ENCODE measurements at places on chromosomes 7 and 10. TPM values are rescaled to one million over a fixed set of nuclear protein-coding genes. Genes with fewer than 3 reads are reported as not detected.

DNA sequence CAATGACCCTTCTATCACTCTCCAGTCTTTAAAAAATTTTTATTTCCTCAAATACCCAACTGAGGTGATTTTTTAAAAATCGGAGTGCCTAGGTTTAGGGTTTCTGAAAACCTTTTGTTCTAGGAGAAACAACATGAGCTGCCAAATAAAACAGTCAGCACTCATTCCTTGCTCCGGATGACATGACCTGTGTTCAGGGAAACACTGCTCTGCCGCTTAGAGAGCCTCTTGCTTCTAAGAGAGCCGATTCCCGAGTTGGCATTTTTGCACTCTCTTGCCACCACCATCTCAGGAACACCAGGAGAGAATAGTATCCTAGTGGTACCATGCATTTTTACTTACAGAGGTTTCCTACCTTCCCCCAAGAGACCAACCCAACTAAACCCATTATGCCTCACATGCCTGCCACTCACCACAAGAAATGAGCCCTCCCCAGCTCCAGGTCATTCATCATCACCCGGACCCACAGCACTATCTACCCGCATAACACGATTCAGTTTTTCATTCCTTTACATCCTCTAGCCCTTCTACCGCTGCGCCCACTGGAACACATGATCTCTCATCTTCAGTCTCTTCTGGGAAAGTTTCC, 365.4 kb downstream of the THSD7A start:
- no peak for DNase-seq

DNA sequence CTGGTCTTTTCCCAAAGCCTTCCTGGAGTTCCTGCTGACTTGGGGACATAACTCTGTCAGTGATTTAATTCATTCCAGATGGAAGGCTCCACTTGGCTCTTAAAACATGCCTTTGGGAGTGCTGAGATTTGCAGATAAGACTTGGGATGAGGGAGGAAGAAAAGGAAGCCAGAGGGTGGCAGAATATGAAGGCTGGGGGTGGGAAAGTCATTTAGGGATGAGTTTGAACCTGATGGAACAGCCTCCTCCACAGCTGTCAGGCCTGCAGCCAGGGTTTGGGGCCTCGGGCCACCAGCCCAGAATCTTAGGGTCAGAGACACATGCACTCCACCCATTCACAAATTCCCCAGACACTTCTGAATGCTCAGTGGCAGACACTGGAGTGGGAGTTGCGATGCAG, 28.4 kb upstream of the EIF5AL1 start:
- DNase-seq = no peak

- no peak for DNase-seq
Observed at GRCh38 chr7:99201027-99201426, 6.9 kb downstream of the KPNA7 start.

GRCh38 chr7:5634107-5634950, 147.1 kb downstream of the RNF216 start:
- no peak for DNase-seq

DNA sequence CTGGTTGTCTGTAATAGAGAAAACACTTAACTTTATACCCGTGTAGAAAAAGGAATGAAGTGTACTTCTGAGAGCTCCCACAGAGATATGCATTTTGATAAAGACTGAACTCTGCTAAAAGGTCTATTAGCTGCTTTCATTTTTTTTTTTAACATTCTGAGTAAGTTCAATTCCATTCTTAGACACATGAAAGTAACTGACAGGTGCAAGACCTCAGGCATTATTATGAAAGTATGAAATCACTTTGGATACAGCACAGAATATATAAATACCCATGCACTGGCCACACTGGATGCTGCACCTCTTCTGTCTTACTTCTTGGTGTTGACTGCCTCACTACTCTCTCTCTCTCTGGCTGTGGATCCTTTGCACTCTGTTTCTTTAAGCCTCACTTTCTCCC, 46.2 kb downstream of the VWDE start:
- no peak for DNase-seq

DNA sequence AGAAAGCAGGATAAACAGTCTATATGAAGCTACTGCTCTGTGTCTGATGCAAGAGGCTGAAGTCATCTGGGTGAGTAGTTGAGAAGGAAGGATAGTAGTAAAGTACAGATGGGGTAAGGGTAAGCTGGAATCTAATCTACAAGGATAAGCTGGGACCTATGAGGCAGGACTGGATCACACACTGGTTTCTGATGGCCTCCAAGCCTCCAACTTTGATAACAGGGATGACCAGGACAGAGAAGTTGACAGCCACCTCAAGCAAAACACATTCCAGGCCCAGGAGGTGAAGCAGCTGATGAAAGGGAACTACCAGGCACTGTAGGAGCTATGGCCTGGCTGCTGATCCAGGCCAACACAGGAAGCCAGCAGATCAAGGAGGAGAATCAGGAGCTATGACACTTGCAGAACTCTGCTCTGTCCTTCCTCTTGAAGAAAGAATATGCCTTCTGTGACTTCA, 278.1 kb upstream of the TMEM229A start:
- no peak for DNase-seq

- no peak for DNase-seq
Observed at GRCh38 chr7:37376386-37376785, 72.3 kb downstream of the ELMO1 start.

- no peak for DNase-seq
Observed at GRCh38 chr7:22865602-22865960, 42.9 kb upstream of the TOMM7 start.

GRCh38 chr7:54689394-54690049, 69.5 kb downstream of the SEC61G start:
- no peak for DNase-seq

GRCh38 chr7:147859033-147859432, 731.5 kb upstream of the C7orf33 start:
- DNase-seq = no peak

- no peak for DNase-seq
Observed at GRCh38 chr7:133746305-133746704, 380.8 kb upstream of the LRGUK start.

GRCh38 chr7:141221007-141221612, 147.2 kb downstream of the TMEM178B start:
- DNase-seq = no peak

DNA sequence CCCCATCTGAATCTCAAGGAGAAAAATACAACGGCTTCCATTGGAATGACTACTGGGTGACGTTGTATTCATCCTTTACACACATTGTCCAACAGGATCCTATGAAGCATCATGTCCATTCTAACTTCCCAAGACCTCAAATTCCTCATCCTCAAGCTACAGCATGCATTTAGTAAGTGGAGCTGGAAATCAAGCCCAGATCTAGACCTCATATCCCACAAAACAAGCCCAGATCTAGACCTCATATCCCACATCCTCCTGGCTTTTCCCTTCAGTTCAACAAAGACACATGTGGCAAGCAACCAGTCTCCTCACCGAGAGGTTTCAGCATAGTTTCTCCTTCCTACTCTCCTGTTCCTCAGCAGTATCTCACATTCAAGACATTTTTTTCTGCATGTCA, 12.2 kb downstream of the IGF2BP3 start:
- no peak for DNase-seq

GRCh38 chr10:35336084-35336831, at the start of gene CCNY:
Gene CCNY, plus strand, starts transcription at chr10:35336509. Its CDS starts 545 bp downstream, at chr10:35337054.
- peak; percentile 75 for DNase-seq

GRCh38 chr7:108287857-108288256, 157.7 kb upstream of the LAMB4 start:
- DNase-seq = no peak

GRCh38 chr7:12031638-12032037, 179.5 kb upstream of the TMEM106B start:
- DNase-seq = no peak

DNA sequence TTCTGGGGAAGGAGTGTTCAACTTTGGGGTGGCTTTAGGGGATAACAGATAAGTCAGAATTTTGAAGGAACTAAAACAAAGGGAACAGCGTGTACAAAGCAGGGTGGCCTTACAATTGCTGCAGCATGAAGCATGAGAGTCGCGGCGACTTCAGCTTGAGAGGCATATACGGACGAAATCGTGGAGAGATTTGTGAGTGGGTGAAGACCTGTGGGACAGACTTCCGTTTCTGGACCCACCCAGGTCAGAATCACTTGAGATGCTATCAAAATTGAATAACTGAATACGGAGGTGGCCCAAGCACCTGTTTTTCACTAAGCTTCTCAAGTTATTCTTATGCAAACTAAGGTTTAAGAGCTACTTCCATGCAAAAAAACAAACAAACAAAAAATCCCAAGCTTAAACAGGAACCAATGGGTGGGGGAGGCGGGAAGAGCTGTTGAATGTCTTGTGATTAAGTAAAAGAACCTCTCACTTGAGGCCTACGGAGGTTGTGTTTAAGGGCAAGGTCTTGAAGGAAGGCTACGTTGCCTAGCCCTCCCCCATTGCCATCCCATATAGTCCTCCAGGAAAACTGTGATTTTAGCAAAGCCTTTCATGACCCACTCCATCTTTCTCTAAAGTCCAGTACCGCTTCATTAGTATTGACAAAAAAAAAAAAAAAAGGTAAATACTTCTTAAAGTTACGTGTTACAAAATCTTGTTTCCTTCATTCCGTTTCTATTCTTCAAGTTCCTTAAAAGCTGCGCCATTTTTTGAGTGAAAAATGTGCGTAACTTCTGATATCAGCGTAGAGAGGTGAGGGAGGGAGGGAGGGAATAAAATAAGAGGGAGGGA, 1.3 kb upstream of the TRIM24 start:
- no peak for DNase-seq

DNA sequence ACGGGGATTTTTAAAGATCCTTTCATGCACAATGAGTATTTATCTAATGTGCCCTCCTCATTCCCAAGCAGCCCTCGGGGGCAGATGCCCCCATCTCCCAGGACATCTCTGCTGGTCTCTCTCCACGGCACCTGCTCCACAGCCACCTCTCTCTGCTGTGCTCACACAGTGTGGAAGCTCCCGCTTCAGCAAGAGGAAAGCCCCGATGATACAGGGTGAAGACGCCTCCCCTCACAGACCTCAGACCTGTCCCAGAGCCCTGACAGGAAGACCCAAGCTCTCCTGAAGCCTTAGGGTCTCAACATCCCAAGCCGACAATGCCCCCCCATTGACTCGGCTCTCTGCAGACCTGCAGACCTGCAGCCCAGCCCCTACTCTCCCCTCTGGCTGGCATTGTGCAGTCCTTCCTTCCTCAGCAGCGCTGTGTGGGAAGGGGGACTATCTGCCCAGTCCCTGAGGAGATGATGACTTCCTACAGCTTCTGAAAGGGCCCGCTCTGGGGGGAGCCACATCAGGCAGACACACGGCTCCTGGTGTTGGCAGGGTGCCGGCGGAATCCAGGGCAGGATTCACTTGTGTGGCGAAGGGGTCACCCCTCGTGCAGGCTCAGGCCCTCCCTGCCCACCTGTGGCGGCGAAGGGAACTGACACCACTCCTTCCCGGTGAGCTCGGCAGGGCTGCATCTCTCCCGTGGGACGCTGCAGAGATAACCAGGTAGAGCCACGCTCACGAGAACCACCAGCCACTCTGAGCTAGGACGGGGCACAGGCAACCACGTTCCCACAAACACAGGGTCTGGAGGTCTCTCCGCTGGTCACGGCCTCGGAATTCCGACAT, 61.8 kb downstream of the PTPRN2 start:
- no peak for DNase-seq

The FGFR2 gene
- 0.18 TPM for total RNA-seq

The PRKCQ gene
- 21.4 TPM for total RNA-seq

The ZNF777 gene
- 33.2 TPM for total RNA-seq

The SLC16A9 gene
- total RNA-seq = 0.76 TPM

The CRYGN gene
- total RNA-seq = not detected

The RPEL1 gene
- not detected for total RNA-seq

The TSPAN13 gene
- total RNA-seq = 4.7 TPM

The PTPRN2 gene
- total RNA-seq = 0.43 TPM

The AHCYL2 gene
- 6.5 TPM for total RNA-seq

All from activated T-cell treated with anti-CD3 and anti-CD28 coated beads, Interleukin-2, amount 50 U/mL, for 4 hours (primary cell).